ENCODE measurements at places on chromosomes 4 and X.

DNA sequence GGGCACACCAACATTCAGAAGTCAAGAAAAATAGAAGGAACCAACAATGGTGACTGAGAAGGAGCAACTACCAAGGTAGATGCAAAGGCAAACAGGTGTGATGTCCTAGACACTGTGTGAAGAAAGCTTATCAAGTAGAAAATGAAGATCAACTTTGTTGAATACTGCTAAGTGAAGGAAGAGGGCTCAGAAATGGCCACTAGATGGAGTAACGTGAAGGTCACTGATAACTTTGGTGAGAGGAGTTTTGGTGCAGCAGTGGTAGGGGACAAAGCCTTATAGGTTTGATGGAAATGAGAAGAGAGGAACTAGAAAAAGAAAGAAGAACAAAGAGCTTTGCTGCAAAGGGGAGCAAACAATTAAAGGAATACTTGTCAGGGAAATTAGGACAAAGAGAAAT is 23.5 kb downstream of the OTC start:
- no peak for DNase-seq

DNA sequence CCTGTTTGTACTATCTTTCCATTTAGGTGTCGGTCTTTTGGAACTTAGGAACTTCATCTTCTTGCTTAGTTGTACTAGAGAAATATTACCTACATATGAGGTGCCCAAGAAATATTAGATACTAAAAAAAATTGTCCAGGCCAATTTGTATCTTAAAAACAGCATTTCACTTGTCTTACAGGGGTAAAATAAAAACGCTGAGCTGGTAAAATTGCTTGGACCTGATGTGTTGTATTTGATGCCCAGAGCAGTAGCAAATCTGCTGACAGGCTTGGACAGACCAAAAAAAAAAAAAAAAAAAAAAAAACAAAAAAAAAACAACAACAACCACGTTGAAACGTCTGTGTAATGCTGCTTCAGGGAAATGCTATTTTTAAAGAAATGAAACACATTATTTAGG is 150.4 kb upstream of the ARX start:
- no peak for DNase-seq

DNA sequence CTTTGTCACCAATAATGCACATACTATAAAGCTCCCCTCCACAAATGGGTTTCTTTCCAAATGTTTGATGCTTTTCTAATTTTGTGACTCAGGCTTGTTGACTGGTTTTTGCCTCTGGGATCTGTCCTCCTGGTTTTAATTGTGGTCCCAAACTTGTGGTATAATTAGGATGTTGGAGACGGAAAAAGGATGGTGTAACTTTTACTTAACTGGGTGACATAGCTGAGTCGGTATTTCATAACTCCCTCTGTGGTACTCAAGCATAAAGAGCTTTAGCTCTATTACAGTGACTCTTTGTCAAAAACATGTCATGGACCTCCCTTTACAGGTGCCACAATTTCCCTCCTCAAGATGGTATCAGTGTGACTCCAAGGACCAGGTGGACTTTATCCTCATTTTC is 119.7 kb upstream of the RBPJ start:
- DNase-seq = no peak

DNA sequence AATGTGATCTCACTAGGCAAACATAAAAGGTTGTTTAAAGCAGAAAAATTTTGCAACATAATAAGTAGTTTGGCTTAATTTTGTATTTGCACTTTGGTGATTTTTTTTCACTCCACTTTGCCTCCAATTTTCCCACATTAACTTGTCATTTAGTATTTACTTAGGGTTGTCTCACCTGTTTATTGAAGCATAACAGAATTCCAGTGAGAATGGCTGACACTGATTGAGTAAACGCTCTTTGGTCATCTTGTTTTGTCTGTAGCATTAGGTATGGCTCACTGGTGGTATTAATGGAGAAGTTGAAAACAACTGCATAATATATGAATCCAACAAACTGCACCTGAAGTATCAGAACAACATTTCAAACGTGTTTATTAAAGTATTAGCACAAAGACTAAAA is 799.5 kb upstream of the ADGRL3 start:
- no peak for DNase-seq

GRCh38 chrX:96861218-96861617 is 22.5 kb upstream of the RPA4 start:
- DNase-seq = no peak

DNA sequence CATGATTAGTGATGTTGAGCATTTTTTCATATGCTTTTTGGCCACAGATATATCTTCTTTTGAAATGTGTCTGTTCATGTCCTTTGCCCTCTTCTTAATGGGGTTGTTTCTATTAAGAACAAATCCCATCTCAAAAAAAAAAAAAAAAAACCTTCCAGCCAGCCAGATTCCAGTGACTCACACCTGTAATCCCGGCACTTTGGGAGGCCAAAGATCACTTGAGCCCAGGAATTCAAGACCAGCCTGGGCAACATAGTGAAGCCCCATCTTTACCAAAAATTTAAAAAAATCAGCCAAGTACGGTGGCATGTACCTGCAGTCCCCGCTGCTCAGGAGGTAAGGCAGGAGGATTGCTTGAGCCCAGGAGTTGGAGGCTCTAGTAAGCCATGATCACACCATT is 5.1 kb downstream of the RAB33B start:
- no peak for DNase-seq

GRCh38 chrX:39808471-39808917 is 289.3 kb downstream of the BCOR start:
- DNase-seq = no peak

- no peak for DNase-seq
Measured at GRCh38 chrX:19743386-19743785, 144.0 kb downstream of the SH3KBP1 start.

DNA sequence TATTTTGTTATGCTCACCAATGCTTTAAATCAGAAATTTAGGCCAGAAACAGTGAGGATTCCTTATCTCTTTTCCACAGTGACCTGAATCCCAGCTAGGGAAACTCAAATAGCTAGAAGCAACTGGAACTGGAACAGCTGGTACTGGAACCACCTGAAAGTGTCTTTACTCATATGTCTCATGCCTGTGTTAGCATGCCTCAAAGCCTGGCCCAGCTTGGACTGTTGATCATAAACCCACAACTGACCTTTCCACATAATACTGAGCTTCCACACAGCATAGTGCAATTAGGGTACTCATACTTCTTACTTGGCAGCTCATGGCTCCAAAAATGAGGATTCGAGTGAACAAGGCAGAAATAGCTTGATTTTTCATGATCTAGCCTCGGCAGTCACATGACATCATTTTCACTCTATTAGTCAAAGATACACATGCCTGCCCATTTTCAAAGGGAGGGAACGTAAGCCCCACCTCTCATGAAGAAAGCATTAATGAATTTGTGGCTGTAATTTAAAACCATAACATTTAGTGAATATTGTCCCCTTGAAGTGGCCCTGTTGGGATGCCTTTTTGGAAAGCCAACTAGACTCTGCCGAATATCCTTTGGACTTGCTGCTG is 80.8 kb upstream of the ACSL1 start:
- no peak for DNase-seq

DNA sequence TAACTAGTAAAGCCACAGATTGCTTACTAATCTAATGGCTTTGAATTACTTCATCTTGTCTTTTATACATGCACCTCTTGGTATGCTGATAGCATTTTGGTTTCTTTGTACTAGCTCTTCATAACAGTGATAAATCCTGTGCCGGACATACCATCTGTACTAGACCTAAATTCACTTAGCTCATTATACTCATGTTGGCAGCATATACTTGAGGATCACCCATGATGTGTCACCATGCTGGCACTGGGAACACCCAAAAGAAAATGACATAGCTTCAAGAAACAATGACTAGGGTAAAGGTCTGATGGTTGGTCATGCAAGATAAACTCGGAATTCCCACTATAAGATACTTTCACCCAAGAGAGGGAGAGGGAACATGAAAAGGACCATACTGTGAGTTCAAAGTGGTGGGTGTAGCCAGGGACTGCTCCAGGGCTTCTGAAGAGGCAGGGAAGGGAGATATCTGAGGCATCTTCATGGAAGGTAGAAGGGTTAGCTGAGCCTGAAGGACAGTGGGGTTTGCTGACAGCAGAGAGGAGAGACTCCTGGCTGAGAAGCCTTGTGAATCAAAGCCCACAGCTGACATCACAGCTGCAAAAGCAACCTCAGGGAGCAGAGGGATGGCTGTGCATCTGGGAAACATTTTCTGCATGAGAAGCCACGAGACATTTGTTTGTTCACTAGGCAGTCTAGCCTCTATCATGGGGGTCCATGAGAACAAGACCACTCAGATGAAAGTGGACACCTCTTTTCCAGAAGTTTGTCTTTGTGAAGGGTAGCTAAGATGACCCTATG is 314.2 kb downstream of the RAB28 start:
- DNase-seq = no peak

GRCh38 chr4:22003878-22004277 is 55.3 kb upstream of the KCNIP4 start:
- no peak for DNase-seq

GRCh38 chr4:168432419-168433146 is 47.7 kb downstream of the DDX60L start:
- DNase-seq = no peak
